ENCODE measurements at places on chromosomes 5 and 9.

DNA sequence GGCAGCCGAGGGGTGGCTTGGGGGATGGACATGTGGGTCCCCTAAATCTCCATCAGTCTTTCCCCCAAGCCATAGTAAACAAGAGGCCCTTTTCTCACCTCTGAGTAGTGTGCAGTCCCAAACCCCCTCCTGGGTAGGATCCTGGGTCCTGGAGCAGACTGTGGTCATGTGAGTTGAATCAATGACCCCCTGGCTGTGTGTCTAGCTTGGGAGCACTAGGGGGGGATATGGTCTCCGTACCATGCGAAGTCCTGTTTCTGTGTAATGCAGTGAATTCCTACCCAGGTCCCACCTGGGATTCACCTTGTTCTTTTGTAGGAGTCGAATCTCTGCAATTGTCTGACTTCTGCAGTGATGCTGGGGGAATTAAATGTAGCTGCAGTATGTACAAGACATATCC, 66.2 kb downstream of the FGF18 start:
- DNase-seq, result no peak

DNA sequence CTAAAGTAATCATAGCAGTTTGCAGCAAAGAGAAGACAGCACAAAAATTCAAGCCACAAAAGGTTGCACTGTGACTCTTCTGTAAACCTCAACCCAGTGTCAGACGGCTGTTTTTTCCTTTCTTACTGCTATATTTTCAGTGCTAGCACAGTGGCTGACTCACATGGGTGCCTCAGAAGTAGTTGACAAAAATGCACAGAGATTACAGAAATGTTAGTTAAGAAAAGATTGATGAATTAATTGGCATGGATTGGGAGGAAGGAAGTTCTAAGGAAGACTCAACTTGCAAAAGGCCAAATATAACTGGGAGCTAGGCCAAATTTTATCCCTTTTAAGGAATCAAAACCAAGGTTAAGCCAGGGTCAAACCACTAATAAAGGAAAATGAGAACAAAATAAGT, 43.7 kb upstream of the ITGA1 start:
- DNase-seq, result peak; percentile 46

- no peak for DNase-seq
Measured at GRCh38 chr9:113393281-113393680, 7.8 kb downstream of the ALAD start.

- no peak for DNase-seq
Measured at GRCh38 chr9:20220286-20220685, 402.0 kb downstream of the MLLT3 start.

DNA sequence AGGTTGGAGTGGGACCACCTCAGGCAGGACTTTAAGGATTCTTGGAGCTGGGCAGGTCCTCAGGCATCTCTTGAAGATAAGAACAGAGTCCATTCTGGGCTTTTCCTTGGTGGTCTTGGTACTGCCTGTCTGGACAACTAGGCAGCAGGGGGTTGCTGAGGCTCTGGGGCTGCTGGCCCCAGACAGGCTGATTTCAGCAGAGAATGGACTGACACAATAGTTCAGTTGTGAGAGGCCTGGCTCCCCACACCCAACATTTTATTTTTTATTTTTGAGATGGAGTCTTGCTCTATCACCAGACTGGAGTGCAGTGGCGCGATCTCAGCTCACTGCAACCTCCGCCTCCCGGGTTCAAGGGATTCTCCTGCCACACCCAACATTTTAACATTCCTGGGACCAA, 4.6 kb downstream of the ANGPTL2 start:
- DNase-seq, result no peak

- no peak for DNase-seq
Measured at GRCh38 chr9:10059044-10059443, 553.8 kb downstream of the PTPRD start.

GRCh38 chr5:9015260-9015936, 530.5 kb downstream of the SEMA5A start:
- no peak for DNase-seq

DNA sequence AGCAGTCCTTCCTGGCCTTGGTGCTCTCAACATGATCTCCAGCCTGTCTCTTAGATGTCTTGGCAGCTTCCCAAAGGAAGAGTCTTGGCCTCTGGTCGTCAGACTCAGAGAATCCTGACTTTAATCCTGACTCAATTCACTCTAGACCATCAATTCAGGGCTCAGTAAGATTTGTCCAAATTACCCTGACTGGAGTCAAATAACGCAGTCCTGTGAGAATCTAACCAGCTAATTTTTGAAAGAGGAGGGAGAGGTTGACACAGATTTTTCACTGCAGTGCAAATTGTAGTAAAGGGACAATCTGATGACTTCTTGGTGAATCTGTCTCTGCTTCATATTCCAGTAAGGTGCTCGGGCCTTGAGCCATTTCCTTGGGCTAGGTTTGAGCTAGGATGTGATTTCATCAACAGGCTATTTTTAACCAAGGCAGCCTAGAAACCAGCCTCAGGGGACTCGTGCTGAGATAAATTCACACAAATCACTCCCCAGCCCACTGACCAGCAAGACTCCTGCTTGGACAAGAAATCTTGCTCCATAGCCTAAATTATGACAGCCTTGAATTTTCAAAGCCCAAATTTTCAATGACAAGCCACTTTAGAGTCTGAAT, 257.4 kb downstream of the ENC1 start:
- DNase-seq, result no peak

DNA sequence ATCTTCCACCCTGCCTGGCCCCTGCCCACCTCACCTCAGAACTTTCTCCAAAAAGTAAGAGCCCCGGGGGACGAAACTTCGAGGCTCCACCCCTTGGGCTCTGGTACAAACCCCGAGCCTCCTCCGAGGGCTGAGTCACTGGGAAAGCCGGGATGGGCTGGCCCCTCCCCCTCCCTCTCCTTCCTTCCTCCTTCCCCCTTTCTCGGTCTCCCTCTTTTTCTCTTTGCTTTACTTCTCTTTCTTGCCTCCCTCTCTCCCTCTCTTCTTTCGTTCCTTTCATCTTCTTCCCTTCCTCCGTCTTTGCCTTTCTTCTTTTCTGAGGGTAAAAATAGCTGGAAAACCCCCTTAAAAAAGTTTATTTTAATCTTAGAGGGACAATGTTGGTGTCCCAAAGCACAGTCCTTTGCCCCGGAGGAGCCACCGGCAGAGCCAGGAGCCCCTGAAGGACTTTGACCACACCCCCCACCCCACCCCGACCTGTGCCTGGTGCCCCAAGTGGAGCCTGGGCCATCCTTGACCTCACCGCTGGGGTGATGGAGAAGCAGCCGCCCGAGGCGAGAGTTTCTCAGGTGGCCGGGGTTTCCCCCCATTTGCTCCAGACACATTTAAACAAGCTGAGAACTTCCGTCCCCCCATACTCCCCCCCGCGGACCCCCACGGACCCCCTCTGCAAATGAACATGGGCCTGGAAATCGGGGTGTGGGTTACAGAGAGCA, 5.7 kb upstream of the NOTCH1 start:
- no peak for DNase-seq

DNA sequence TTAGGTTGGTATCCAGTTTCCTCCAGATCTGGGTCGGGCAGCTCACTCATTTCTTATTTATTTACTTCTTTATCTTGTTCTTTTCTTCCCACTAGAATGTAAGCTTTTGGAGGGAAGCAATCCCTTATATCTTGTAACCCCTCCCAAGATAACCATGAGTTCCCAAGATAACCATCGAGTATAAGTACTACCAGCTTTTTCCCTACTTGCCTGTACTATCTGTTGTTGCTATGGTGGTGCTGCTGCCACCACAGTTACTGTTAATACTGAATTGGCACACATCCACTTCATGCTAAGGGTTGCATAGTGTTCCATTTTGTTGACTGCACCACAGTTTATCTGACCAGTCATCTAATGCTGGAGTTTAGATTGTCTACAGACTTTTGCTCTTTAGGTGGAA, 19.9 kb downstream of the NUP214 start:
- DNase-seq, result no peak

GRCh38 chr9:128180001-128180400, 11.4 kb downstream of the CIZ1 start:
- no peak for DNase-seq

DNA sequence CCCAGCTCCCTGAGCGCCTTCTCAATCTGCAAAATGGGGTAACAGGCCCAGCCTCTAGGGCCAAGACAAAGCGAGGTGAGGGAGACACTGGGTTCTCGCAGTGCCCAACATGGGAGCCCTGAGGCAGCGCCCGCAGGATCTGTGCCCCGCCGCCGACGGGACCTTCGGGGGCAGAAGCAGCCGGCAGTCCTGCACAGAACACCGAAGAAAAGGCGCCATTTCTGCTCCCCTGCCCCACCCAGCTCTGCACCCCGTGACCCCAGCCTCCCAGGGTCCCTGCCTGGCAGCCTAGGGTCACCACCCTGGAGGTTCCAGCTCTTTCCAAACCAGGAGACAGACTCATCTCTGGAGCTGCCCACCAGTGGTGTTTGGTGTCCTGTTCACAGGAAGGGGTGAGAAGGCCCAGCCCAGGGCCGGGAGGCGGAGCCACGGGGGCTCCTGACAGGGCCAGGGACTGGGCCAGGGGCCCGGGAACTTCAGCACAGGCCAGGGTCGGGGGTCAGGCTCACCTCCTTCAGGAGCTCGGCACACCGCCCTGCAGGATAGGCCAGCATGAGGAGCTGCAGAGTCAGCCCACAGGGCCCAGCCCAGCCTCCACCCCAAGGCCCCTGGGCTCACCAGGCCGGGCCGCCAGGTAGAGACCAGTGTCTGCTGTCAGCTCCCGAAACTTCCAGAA, 3.3 kb downstream of the LCN8 start:
- no peak for DNase-seq

- DNase-seq, result no peak
Measured at GRCh38 chr5:17916446-17916845, 282.2 kb downstream of the TAF11L14 start.

GRCh38 chr9:133485531-133486260, 6.8 kb upstream of the SLC2A6 start:
- no peak for DNase-seq

GRCh38 chr9:128637656-128638055, 19.0 kb downstream of the DYNC2I2 start:
- DNase-seq, result no peak

- DNase-seq, result no peak
Measured at GRCh38 chr9:117204971-117205370, 209.9 kb downstream of the ASTN2 start.

DNA sequence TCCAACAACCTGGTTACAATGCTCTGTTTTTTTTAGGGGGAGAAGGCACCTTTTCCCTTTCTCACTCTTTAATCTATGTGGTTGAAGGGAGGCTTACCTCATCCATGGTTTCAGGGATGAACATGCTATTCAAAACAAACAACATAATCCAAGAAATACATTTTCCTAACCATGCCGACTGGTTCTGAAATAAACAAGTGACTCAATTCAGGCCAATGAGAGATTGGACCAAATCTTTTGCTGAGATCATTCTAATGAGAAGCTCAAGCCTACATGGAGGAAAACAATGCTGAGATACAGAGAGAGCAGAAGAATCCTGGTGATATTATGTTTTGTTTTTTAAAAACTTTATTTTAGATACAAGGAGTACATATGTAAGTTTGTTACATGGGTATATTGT, 46.8 kb upstream of the ELL2 start:
- no peak for DNase-seq

DNA sequence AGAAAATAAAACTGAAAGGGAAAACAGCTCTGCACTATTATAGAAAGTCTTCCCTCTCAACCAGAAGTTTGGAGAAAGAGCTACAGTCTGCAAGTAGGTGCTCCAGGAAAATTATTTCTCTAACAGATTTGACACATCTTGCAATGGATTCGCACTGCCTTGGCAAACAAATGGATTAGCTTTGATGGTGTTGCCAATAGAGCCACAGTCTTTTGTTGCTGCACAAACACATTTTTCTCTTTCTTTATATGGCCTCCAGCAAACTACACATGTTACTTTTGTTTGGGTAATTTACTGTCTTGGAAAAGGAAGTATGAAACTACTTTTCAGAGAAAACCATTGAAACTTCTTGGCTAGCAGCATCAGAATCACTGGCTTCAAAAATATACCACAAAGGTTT, 523.1 kb downstream of the EFNA5 start:
- DNase-seq, result no peak

Measured in activated gamma-delta T cell treated with Interleukin-2 at 50 U/mL for 16 hours (primary cell).